ENCODE measurements at places on chromosomes 6 and 20. TPM values are rescaled to one million over a fixed set of nuclear protein-coding genes. Genes with fewer than 3 reads are reported as not detected.

- no peak for DNase-seq
Measured at GRCh38 chr6:6405031-6405430, 84.6 kb upstream of the F13A1 start.

DNA sequence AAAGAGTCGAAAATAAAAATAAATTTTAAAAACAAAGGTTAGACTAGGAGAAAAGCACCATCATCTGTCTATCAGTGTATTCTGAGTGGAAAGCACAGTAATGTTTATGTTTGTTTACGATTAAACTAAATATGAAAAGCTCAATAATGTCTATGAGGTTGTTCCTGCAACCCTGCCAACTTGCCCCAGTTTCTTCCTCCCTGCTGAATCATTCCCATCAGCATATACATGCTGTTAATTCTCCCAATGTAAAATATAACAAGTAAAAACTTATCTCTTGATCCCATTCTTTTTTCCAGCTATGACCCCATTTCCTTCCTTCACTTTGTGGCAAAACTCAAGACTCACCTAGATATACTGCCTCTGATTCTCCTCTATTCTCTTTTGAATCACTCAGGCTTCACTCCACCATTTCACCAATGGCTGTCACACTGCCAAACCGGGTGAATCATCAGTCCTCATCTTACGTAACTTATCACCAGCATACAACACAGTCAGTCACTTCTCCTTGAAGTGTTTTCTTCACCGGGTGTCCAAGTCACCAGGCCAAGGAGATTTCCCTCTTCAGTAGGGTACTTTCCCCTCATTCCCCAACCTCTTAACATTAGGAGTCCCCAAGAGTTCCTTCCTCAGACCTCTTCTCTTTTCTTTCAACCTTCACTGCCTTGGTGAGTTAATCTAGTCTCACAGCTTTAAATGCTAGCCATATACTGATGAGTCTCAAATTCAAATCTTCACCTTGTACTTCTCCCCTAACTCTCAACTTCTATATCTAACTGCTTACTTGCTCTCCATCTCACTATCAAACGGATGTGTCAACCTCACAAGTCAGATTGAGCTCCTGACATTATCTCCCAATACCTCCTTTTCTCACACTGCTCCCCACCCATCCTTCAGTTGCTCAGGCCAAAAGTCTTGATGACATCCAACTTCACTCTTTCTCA, 6.2 kb downstream of the TMEM242 start:
- no peak for DNase-seq

DNA sequence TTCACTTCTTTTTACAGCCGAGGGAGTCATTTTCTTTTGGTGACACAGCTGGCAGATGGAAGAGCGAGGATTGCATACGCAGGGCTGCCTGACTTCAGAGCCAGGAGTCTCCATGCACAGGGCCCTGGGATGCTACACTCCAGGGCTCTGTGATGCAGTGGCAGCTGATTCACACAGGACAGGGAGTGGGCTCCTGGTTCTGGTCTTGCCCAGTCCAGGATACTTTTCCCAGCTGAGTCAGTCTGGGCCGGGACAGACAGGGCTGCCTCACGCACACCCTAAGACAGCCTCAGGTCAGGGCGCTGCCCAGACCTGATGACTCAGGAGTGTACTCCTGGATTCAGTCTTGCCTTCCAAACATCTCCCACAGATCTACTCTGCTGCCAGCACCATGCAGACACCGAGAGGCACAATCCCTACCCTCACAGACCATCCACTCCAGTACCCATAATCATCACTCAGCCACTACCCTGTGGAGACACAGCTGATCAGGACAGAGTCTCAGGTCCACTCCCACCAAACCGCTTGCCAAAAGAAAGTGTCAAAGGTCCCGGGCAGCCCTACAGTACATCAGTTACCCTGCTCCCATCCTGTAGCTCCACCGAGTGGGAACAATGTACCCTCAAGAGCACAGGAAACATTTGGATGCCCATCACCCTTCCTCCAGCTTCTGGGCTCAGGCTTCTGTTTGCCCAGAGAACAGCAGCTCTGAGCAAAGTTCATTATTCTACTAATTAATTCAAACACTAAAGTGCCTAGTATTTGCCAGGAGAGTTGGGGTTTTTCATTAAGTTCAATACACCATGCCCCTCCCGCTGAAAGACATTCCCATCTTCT, 11.5 kb downstream of the SDC4 start:
- DNase-seq, result peak; percentile 29

GRCh38 chr6:12233693-12234571, 56.2 kb upstream of the EDN1 start:
- DNase-seq, result peak; percentile 92

DNA sequence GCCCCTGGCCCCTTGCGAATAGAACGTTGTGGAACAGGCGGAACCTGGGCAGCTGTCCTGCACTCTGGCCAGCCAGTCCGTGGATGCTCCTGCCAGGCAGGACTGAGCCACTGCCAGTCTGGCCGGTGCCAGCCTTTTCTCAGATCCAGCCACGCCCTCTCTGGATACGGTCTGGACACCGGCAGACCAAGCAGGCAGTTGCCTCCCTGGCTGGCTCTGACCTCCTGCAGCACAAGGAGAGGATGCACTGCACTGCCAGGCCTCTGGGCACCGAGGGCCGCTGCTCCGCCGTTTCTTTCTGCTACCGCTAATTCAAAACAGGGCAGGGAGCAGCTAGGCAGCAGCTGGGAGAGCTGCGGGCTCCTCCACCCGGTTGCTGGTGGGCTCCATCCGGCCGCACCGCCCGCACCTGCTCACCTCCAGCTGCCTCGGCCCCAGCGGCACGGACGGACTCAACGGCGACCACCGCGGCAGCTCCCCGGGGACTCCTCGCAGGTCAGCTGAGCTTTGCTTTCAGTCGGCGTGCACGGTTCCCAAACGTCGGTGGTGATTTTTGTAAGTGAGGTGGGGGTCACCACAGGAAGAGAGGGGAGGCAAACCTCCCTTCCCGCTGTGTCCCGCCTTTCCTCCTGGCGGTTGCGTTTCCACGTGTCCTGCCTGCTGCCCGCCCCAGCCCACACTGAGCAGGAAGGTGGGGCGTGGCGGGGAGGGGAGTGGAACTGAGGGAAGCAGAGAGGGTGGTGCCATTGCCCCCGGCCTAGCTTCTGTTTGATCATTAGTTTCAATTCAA, 30.3 kb upstream of the AFDN start:
- DNase-seq, result peak; percentile 65

GRCh38 chr6:73400656-73401055, 6.0 kb downstream of the DDX43 start:
- no peak for DNase-seq

DNA sequence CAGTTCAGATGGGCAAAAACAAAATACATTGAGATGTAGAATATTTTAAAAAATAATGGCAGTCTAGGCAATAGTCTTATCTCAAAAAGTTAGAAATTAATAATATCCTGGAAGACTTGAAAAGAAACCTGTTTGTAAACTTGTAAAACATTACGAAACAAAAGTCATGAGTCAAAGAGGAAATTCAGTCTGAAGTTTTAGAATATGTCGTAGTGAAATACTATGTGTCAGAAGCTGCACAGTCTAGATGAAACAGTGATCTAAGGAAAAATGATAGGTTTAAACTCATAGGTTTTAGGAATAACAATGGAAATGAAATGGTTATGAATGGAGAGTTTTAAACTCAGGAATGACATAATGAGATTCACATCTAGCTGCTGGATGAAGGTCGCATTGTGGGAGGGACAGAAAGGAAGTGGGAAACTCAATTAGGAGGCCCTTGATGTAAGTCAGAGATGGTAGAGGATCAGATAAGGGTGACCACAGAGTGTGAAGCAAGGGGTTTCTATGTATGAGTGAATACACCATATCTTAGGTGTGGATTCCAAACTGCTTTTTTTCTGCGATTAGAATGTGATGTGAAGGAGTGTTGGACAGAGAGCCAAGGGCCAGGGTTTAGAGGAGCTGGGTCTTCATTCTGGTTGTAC, 2.8 kb downstream of the SNRPB2 start:
- DNase-seq, result no peak

DNA sequence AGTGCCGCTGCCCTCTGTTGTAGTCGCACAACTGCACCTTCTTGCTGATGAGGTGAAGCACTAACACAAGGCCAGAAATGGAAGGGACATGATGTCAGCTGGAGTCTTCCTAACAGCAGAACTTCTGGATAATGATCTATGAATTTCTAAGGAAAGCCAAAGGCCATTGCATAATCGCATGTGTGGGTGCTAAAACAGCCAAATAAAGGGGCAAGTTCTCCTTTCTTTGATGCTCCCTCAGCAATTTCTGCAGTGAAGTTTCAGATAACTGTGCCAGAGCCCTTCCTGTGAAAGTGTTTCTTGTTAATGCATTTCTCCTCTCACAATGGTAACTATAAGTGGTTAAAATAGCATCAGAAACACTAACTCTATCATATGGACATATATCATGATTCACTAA, 8.0 kb upstream of the F13A1 start:
- no peak for DNase-seq

DNA sequence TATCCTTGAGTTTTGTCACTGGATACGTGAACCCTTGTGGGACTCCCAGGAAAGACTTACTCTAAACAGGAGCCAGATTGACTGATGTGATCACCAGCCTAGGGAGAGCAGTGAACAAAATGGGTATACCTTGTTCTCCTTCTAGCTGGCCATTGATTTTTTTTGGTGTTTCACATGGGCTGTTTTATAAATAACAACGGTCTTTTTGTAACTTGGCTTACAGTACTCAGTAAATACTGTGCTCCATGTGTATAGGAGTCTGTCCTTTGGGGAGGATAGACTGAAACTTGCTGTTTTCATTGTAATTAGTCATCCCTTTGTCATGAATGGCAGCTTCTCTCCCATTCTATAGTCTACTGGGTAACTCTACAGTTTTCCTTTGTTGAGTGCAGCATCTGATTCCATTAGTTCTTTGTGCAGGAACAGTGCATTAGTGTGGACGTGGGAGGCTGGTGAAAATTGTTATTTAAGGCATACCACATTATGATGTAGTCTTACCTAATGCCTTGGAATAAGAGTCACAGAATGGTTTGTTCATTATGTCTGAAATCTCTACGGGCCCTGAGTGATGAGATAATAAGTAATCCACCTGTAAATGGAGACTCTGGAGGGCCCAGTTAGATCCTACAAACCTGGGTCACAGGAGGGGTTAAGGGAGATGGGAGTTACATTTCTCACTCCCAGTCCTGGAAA, 89.5 kb downstream of the TIAM2 start:
- no peak for DNase-seq

DNA sequence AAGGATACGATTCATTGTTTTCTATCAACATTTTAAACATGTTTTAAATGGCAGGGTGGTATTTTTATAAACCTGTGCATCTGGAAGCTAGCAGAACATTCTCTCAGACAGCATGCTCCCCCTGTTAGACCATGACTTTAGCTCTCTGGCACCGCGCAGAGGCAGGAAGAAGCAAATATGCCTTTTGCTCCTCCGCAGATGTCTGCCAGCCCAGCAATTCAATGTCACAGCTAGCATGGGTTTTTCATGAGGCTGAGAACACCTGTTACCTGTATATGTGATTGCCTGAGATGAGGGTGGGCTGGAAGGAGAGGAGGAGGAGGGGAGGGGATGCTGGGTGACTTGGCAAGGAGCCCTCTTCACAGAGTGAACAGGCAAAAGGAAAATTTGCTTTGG, 6.7 kb downstream of the MTCH1 start:
- DNase-seq, result no peak

- no peak for DNase-seq
Measured at GRCh38 chr6:159499034-159499433, 194.0 kb downstream of the SOD2 start.

GRCh38 chr6:148720406-148720805, 26.4 kb upstream of the UST start:
- peak; percentile 68 for DNase-seq

DNA sequence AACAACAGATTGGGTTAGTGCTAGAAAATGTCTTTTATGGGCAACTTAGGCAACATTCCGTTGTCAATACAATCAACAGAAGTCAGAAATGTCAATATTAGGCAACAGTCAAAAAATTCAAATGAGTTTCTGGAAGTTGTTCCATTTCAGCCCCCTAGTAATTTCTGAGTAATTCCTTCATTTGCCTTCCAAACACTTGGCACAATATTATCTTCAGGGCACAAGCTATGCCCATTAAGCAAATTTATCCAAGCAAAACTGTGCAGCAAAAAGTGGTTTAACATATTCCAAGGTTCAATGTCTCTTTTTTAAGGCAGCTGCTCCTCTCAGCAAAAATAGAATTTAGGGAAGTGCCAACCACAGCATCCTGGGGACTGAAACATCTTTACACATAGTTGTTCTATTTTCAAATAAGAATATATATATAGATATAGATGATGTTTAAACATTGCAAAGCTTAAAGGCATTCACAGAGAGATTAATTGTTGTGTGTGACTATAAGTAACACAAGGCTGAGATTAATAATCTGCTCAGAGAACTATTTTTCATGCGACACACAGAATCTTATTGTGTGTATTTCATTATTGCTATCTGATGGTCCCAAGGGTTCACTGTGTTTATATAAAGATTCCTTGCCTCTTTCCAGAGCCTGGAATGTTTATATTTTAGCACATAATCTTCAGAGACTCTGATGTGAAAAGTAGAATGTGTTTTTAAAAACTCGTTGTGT, 75.2 kb upstream of the ADTRP start:
- DNase-seq, result no peak

DNA sequence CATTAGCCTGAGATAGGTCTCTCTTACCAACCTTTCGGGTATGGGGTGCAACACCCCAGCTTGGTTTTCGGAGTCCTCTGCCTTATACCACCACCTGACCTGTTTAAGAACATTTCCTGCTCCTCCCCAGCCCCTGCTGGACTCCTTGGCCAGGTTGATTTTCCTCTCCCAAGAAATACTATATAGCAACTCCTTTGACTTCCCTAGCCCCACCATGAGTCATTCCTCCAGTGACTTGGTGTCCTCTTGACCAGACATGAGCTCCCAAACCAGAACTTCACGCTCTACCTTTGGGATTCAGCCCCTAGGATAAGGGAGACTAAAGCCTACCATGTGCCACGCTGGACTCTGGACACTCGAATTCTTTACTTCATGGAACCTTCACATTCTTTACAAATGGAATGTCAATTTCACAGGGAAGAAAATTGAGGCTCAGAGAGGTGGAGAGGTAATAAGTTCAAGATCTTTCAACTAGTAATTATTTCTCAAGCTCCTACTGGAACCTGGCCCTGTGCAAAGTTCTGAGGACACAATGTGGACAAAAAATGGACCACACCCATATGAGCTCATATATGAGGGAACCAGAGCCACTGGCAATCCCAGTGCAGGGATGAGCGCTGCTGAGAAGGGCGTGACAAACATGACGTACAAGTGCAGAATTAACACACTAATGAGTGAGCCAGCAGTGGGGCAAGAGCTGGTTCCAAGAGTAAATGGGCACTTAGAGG, 48.2 kb downstream of the SIRPA start:
- DNase-seq, result no peak

- DNase-seq, result no peak
Measured at GRCh38 chr6:7200598-7201443, 93.1 kb downstream of the RREB1 start.

Gene LY6G5B
- total RNA-seq, result 15.1 TPM

Gene GPX5
- total RNA-seq, result not detected

Gene RBM12
- total RNA-seq, result 101 TPM

Gene BPIFB4
- total RNA-seq, result not detected

Gene RAB44
- total RNA-seq, result 1.5 TPM

Gene SLC44A4
- total RNA-seq, result 137 TPM
